ENCODE measurements at places on chromosomes 3 and 15.

DNA sequence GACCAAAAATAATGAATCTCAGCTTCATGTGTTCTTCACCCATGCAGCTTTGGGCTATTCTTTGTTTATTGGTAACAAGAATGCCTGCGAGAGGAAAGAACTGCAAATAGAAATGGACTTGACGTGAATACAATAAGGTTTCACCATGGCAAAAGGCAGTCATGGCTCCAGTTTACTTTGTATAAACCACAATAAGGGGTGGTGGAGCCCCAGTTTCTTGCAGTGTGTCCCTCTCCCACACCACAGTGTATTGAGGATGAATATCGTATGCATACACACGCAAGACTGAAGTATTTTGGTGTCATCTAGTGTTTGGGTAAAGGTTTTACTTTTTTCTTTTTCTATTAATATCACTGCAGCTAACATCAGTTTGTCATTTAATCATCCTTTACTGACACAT lies 159.7 kb upstream of the CNTN4 start:
- DNase-seq, result no peak

GRCh38 chr15:25504307-25504706 lies 65.5 kb upstream of the UBE3A start:
- DNase-seq, result no peak

- DNase-seq, result no peak
Observed at GRCh38 chr3:15755181-15755580, 42.6 kb downstream of the ANKRD28 start.

- DNase-seq, result no peak
Observed at GRCh38 chr3:44019736-44020135, 221.9 kb upstream of the TOPAZ1 start.

DNA sequence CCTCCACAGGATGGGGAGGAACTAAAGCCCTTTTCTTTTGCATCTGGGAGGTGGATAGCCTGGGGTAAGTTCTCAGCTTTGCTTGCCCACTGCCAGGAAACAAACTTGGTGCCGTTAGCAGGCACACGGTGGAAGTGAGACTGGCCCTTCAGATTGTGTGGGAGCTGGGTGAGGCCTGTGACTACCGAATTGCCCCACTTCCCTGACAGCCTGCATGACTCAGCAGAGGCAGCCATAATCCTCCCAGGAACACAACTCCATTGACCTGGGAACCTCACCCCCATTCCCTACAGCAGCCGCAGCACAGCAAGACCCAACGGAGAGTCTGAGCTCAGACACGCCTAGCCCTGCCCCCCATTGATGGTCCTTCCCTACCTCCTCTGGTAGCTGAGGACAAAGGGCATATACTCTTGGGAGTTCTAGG lies 282.6 kb downstream of the KLF13 start:
- DNase-seq, result no peak

- no peak for DNase-seq
Observed at GRCh38 chr3:27943106-27943505, 221.0 kb upstream of the EOMES start.

GRCh38 chr3:134690226-134690625 lies 39.4 kb upstream of the KY start:
- DNase-seq, result no peak

DNA sequence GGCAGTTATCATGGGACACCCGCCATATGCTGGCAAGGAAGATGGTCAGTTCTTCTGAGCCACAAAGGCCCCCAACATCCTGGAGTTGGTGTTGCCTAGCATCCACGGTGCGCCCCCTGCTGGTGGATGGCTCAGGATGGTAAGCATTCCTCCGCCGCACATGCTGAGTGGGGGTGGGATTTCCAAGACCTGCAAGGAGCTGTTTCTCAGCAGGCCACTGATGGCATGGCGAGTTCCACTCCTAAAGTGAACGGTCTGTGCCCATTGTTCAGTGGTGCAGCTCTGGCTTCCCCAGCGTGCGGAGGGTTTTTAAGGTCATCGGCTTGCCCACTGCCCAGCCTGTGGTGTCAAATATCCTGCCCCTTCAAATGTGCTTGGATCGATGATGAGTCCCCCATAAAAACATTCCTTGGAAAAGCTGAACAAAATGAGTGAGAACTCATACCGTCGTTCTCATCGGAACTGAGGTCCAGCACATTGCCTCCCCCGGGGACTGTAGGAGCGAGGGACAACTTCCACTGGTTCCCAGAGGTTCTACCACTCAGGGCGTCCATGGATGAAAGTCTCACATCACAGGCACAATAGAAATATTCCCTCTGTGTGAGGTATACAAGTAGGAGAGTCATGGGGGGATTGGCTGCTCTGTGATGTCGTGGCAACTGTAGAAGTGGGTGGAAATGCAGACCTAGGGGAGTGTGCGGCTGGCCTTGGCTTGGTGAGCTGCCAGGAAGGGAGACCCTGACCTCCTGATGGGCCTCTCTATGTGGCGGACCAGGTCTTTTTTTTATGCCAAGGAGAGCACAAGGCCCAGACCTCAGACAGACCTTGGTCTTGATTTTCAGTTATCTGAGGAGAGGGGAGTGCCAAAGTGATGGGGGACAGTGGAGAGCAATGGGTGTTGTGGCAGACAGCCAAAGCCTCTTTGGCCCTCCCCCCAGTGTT lies 102.0 kb downstream of the SNRPN start:
- DNase-seq, result no peak

DNA sequence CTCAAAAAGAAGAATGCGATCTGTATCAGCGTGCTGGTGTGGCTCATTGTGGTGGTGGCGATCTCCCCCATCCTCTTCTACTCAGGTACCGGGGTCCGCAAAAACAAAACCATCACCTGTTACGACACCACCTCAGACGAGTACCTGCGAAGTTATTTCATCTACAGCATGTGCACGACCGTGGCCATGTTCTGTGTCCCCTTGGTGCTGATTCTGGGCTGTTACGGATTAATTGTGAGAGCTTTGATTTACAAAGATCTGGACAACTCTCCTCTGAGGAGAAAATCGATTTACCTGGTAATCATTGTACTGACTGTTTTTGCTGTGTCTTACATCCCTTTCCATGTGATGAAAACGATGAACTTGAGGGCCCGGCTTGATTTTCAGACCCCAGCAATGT lies 1.3 kb downstream of the P2RY1 start:
- DNase-seq, result no peak

DNA sequence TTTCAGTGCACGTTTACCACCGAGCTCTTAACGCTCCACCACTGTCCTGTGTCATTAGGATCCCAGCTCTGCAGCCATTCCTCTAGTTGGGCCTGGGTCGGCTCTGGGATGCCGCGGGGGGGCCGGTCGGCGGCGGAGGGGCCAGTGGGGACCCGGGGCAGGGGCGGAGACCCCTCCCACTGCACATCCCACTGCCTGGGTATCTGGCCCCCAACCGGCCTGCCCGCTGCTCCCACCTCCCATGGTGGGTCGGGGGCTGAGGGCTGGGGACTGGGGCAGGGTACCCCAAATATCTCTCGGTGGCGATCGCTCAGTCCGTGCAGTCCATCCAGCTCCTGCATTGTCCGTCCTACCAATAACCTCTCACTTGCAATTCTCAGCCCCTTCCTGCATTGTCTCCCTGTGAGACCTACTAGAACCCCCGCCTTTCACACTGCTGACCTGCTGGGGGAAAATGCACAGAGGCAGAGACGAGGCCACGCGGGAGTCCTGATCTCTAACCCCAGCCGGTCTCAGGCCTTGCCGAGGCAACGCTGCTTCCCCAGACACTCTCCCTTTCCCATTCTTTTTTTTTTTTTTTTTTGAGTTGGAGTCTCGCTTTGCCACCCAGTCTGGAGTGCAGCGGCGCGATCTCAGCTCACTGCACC lies 24.0 kb upstream of the MUC20 start:
- DNase-seq, result no peak

GRCh38 chr3:46987743-46988401 lies 8.4 kb downstream of the NBEAL2 start:
- peak; percentile 93 for DNase-seq

GRCh38 chr3:135023996-135024658 lies 229.1 kb downstream of the EPHB1 start:
- no peak for DNase-seq

DNA sequence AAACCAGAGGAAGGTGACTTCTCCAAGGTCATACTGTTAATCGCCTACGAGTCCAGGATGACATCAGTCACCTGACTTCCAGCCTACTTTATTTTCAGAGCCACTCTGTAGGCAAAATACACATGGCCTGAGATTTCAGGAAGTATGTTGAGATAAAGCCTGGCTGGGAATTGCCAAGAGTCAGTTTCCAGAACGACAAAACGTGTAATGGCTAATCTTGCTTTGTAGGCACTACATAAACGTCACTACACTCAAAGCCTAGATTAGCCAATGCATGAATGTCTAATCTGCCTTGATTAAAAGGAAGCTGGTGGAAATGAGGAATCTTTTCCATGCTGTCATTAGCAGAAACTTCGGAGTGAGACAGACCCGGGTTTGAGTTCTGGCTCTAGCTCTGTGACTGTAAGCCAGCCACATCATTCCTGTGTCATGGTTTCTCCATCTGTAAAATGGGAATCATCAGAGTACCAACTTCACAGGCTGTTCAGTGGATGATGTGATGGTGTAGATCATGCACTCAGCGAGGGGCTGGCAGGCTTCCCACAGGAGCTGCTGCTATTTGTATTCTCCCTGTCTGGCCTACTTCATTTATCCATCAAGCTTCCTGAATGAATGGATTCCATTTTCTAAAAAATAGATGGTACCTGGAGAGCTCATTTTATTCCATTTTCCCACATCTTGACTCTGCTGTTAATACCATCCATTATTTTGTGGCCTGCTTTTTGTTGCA lies 241.9 kb downstream of the XXYLT1 start:
- no peak for DNase-seq

- peak; percentile 43 for DNase-seq
Observed at GRCh38 chr3:156291272-156292123, 171.1 kb downstream of the KCNAB1 start.

DNA sequence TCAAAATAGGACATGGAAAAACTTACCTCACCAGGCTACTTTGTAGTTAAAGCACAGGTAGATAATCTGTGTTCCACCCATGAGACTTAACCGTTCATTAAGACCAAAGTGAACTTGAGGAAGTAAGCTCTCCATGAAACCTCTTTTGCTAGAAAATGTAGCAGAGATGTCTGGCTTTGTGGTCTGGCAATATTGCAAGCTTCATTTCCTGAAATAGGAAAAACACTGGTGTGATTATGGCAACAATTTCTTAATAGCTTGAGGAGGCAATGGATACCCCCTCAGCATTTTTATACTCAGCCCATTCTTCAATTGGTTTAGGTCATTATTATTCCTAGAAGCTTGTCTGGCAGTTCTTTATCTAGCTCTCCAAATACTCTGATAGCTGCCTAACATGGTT lies 957.3 kb downstream of the IGSF11 start:
- no peak for DNase-seq

GRCh38 chr3:52026041-52026440 lies 30.3 kb downstream of the DUSP7 start:
- no peak for DNase-seq

- DNase-seq, result no peak
Observed at GRCh38 chr3:15426579-15427118, 695 bp downstream of the METTL6 start.

DNA sequence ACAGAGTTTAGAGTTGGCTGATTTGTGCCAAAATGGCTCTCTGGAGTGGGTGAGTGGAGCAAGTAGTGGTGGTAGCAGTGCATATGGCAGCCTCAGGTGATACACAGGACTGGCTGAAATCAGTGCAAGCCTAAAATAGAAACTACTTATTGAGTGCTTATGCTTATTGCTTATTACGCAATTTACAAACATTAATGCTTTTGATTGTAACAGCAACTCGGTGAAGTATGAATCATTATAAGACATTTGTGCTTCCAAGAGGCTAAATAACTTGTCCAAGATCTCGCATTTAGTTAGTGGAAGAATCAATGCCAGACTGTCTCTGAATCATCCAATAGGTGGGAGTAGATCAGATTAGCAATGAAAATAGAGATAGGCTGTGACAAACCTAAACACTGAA lies 353.8 kb downstream of the NAALADL2 start:
- no peak for DNase-seq

- DNase-seq, result no peak
Observed at GRCh38 chr15:33153548-33153947, 41.0 kb downstream of the FMN1 start.

DNA sequence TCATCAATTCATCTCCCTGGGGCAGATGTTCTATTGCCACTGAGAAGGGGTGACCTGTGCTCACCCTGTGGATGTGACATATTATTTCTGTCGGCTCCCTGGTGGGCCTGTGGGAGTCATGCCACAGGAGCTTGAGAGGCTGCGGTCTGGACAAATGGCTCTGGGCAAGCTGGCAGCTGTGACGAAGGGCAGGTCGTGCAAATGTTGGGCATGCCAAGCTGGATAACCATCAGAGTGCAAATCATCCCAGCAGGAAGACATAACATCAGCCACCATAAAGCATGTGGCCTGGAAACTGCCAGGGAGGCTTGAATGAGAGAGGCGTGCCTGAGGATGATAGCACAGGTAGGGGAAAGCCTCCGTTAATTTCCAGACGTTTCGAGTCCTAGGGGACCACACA lies 45.3 kb upstream of the FAM3D start:
- no peak for DNase-seq

All from GM13976 (cell line).